HFFc6 (cell line): ENCODE measurements at places on chromosomes 6 and 20. TPM values are rescaled to one million over a fixed set of nuclear protein-coding genes. Genes with fewer than 3 reads are reported as not detected.

- DNase-seq = no peak
Measured at GRCh38 chr20:4569865-4570264, 151.8 kb upstream of the PRND start.

GRCh38 chr6:158653577-158654354 lies 3.9 kb downstream of the SYTL3 start:
- no peak for DNase-seq

The PPP1R14C gene
- 0.21 TPM in 1 of 3 replicates, not detected in the others for total RNA-seq

DNA sequence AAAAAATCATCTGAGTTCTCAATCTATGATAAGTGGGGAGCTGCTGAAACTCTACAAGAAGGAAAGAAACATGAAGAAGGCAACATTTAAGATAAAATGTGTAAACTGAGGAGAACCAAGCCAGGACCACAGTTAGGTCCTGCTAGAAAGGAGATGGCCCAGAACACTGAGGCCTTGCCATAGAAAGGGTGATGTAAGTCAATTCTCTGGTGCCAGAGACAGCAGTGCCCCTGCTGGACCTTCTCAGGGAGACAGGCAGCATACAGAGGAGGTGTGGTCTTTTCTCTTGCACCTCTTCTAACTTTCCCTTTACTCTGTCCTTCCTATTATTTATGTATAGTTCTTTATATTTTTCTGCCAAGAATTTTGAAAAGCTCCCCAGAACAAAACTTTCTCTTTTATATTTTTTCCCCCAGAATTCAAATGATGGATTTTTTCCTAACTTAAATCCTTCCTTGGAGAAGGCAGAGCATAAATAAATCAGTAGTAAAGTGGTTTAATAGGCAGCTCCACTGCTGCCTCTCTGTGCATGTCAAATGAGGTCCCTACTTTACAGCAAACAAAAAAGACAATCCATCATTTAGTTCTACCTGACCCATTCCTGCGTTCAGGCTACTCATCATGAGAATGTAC lies 9.0 kb downstream of the UQCC2 start:
- DNase-seq = peak; percentile 66

The MYH7B gene
- total RNA-seq = 0.03 to 0.19 TPM (median 0.07 TPM) in 3 replicates

GRCh38 chr6:118565311-118565960 lies 17.3 kb downstream of the PLN start:
- DNase-seq = no peak

GRCh38 chr6:24959319-24959718 lies 23.6 kb upstream of the RIPOR2 start:
- no peak for DNase-seq

- DNase-seq = no peak
Measured at GRCh38 chr6:24307881-24308280, 50.0 kb downstream of the DCDC2 start.

The KIF6 gene
- not detected in 3 replicates for total RNA-seq
